GM06990 (cell line): ENCODE measurements at places on chromosomes 4 and X.
A peak's percentile ranks its signal among the peaks of the same experiment; 100 is the strongest.

DNA sequence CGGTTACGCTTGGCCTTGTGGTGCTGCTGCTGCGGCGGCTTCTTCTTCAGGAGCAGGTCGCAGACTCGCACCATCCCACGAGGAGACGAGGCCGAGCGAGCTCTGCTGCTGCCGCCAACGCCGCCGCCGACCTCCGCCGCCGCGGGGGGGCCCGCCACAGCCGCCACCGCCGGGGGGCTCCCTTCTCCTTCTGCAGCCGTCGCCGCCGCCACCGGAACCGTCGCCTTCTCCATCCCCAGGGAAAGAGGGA, 237 bp downstream of the ANKRD17 start:
- no peak for DNase-seq

DNA sequence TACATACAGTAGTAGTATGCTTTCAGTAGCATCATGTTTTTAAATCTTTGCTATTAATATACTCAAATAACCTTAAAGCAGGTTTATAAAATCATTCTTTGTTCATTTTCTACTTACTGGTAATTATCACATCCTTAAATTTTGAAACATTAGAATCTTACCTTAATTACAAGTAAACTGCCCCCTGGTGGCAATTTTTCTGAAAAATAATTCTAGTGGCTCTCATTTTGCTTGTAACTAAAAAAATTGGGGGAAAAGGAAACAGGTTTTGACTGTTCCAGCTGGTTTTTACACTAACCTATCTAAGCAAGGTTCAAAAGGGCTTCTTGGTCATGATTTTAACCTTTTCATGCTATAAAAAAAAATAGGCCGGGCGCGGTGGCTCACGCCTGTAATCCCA, 18.5 kb upstream of the DCAF4L1 start:
- peak; percentile 19 for DNase-seq

DNA sequence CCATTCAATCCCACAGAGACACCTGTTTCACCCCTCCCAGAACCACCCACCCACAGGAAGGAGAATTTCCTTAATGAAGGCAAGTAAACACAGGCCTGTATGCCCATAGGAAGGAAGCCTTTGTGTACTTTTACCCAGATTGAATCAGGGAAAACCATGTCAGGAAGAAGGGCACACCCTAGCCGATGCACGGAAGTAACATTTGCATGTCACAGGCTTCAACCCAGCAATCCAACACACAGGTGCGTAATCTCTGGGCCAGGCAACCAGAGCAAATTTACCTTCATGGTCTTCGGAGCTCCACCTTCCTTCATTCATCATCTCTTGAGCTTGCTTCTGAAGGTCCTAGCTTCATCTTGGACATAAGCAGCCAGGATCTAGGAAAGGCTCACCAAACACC, 206.3 kb downstream of the SHROOM3 start:
- DNase-seq = no peak

DNA sequence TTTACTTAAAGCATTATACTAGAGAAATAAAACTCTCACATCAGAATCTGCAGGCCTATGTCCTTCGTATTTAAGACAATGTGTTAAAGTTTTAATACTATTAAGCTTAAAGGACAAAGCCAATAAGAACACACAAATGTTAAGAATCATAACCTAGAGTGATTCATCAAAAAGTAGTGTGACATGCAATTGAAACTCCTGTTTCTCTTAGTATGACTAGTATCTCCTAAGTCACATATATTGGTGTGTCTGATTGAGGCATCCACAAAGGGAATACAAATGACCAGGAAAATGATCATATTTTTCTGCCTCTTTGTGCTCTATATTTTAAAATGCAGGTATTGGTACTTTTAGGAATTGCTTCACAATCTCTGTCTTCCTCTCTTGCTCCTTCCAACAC, 23.8 kb downstream of the GPRASP3 start:
- DNase-seq = no peak

DNA sequence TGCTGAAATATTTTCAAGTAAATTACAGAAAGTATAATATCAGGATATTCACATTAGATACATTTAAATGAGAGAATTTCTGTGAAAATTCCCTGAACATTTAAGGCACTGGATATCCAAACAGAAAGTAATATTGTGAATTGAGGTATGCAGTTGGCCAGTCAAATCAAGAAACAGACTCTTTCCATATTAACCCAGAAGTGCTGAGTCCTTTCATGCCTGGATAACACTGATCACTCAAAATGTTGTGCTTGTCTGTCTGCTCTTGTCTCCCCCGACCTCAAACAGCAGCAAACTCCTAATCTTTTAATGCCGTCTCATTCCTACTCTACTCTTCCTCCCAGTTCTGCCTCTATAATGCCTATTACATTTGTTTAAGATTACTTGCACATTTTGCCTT, 51.2 kb downstream of the TBC1D9 start:
- peak; percentile 17 for DNase-seq

DNA sequence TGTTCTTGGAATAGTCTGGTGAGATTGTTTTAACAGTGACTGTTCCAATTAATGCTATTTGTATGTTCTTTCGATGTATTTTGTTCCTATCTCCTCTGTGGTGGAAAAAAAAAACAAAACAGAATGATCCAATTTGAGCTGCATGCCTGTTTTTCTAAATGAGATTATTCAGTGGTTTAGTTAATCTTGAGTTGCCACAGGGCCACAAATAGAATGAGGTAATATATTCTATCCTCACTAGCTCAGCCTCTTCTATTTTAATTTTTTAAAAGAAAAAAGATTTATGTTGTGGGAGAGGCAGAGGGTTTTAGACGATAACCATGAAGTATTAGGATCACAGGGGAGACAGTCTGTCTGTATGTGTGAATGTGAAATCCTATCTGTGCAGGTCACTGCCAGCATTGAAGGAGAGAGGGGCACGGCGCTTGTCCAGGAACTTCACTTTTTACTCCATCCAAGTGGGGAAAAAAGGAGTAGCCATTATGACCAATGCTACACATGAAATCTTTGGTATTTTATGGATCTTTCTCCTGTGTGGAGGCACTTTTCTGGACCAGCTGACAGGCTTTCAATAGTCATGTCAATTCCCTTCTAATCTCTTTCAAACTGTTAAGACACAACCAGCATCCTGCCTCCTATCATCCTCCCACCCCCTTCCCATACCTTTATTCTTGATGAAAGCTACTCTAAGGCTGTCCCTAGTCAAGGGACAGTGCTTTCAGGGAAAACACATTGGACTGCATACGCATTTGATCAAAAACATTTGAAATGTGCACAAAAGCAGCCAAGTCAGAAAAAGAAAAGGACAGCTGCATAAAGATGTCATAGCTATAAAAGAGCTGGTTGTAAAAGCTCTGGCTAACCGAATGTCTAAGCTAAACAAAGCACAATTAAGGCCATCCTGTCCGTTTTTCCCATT, 1063.8 kb upstream of the INTU start:
- DNase-seq = no peak

- DNase-seq = peak; percentile 11
Observed at GRCh38 chr4:36039026-36039425, 205.3 kb downstream of the ARAP2 start.

- no peak for DNase-seq
Observed at GRCh38 chrX:47145395-47146120, 537 bp downstream of the RBM10 start.

DNA sequence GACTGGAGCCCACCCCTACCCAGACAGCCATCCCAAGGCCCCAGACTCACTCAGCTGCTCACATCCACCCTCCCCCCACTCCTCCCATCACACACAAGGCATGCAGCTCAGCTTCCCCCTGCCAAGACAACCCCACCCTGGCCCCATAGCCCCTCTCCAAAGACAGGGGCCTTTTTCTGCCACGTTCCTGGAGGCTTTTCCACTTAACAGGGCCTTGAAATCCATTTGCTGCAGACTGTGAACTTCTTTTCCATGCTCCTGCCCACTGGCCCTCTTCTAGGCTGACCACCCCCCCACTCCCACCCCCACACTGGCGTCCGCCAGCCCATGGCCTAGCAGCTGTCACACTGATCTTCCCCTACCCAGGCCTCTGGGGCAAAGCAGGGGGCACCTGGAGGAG, 76.0 kb downstream of the PJA1 start:
- no peak for DNase-seq

DNA sequence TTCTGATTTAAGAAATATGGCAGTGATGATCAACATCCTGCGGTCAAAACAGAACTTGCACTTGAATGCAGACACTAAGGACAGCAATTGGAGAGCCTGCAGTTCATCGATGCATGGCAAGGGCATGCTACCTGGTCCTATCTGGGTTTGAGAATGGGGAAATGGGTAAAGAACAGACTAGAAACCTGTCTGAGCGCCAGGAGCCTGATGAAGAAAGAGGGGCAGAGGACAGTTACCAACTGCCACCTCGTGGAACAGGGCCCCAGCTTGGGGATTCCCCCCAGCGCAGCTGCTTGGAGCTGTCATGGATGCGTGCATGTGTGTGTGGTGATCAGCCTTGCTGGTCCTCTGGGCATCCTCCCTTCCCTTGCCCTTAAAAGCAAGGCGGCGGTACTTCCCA, 30.2 kb upstream of the NKRF start:
- peak; percentile 70 for DNase-seq

- DNase-seq = no peak
Observed at GRCh38 chr4:151807220-151807619, 46.4 kb upstream of the GATB start.
